B cell (primary cell): ENCODE measurements at places on chromosomes 13 and 19.

DNA sequence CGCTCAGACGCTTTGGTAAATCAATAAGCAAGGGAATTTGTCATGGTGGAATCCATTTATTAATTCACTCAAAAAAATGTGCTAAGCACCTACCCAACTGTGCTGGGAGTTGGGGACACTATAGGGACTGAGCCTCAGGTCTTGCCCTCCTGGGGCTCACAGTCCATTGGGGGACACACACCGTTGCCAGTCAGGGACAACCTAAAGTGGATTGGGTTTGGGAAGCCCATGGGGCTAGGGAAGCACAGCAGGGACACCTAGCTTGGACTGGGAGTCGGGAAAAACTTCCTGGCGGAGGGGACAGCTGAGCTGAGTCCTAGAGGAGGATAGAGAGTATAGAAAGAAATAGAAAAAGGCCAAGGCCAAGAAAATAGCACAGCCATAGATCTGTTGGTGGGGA is 8.5 kb downstream of the FOSB start:
- DNase-seq: no peak
- H3K4me1 ChIP-seq: peaks cover 22% of the 10 kb centered on the region
- peaks cover 28% of the 10 kb centered on the region for H3K27me3 ChIP-seq
- no peaks in the 10 kb centered on the region for H3K36me3 ChIP-seq

DNA sequence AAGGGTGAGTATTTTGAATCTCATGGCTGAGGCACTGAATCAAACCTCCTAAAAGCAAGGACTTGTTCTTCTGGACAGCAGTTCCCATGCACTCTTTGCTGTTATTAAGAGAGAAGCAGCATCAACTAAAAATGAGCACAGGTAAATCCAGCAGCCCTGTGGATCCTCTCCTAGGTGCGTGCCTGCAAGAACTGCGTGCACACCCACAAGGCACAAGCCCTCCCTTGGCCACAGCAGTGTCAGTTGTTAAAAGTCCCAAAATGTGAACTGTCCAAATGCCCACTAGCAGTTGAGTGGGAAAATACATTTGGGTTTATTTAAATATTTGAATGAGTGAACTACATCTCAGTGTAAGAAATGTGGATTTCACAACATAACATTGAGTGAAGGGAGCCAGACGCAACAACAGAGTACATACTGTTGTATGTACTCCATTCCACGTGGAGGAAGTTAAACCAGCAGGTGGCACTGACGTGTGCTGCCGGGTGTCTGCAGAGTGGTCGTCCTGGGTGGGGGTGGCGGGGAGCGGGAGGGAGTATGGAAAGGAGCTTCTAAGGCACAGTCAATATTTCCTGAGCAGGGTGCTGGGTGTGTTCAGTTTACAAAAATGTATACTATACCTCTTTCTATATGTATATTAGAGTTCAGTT is 266.4 kb downstream of the NALCN start:
- no peak for DNase-seq
- no peak overlapping the region for H3K27ac ChIP-seq
- H3K4me3 ChIP-seq: no peak overlapping the region
- H3K4me1 ChIP-seq: peaks cover 4% of the 10 kb centered on the region

- no peak overlapping the region for H3K4me3 ChIP-seq
- peaks cover 6% of the 10 kb centered on the region for H3K36me3 ChIP-seq
- DNase-seq: no peak
- H3K27ac ChIP-seq: peak overlapping the region; percentile 83
Measured at GRCh38 chr13:49532593-49532992, 36.8 kb downstream of the PHF11 start.

- no peaks in the 10 kb centered on the region for H3K36me3 ChIP-seq
- no peaks in the 10 kb centered on the region for H3K27me3 ChIP-seq
- no peak for DNase-seq
- no peak overlapping the region for H3K4me3 ChIP-seq
- no peaks in the 10 kb centered on the region for H3K4me1 ChIP-seq
- no peak overlapping the region for H3K27ac ChIP-seq
Measured at GRCh38 chr13:64130600-64130999, 2715.0 kb upstream of the PCDH20 start.

- no peak overlapping the region for H3K27ac ChIP-seq
- no peaks in the 10 kb centered on the region for H3K27me3 ChIP-seq
- DNase-seq: no peak
- H3K4me1 ChIP-seq: no peaks in the 10 kb centered on the region
- H3K4me3 ChIP-seq: no peak overlapping the region
- no peaks in the 10 kb centered on the region for H3K36me3 ChIP-seq
Measured at GRCh38 chr13:95505986-95506385, 46.5 kb upstream of the CLDN10 start.

- no peak for DNase-seq
- no peak overlapping the region for H3K4me3 ChIP-seq
- peaks cover 43% of the 10 kb centered on the region for H3K27me3 ChIP-seq
- H3K36me3 ChIP-seq: no peaks in the 10 kb centered on the region
- H3K27ac ChIP-seq: no peak overlapping the region
Measured at GRCh38 chr19:18616023-18616422, 3.4 kb downstream of the TMEM59L start.

DNA sequence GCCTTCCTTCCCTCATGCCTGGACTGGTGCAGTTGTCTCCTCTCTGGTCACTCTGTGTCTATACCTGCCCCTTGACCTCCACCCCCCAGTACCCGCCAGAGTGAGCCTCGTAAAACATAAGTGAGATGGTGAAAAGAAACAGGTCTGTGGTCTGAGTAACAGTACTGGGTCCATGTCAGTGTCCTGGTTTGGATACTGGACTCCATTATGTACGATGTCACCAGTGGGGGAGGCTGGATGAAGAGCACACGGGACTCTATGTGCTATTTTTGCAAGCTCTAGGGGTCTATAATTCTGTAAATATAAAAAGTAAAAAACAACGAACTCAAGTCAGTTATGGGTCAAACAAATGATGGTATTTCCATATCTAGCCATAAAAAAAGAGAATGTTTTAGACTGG is 14.4 kb downstream of the MYBPC2 start:
- H3K4me1 ChIP-seq: no peaks in the 10 kb centered on the region
- no peak overlapping the region for H3K4me3 ChIP-seq
- no peak overlapping the region for H3K27ac ChIP-seq
- no peak for DNase-seq
- no peaks in the 10 kb centered on the region for H3K27me3 ChIP-seq

DNA sequence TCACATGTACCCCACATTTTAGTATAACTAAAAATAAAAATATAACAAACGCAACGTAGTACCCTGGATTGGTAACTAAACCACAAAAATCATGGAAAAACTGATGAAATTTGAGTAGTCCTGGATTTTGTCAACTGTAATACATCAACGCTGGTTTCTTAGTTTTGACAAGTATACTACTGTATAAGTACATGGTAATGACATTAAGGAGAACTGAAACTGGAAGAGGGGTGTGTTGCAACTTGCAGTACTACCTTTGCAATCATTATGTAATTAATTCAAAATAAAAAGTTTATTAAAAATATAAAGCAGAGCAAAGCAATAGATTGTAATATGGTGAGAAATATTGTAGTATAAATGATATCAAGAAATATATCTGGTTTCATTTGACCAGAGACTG is 1158.0 kb upstream of the SPRY2 start:
- no peak overlapping the region for H3K4me3 ChIP-seq
- no peaks in the 10 kb centered on the region for H3K36me3 ChIP-seq
- no peaks in the 10 kb centered on the region for H3K4me1 ChIP-seq
- DNase-seq: no peak

DNA sequence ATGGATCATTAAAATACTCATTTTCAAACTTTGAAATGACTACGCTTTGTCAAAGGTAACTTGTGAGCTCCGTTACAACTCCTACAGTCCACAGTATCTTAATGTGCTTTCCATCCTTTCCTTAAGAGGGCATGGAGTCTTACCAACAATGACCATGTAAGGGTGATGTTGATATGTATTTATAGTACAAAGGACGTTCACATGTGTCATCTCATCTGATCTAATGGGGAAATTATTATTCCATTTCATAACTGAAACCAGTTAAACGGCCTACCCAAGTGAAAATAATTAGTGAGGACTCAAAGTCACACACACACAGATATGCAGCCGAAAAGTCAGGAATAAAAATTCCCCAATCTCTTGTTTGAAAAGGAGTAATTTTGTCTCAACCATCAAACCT is 9.6 kb downstream of the USP12 start:
- H3K36me3 ChIP-seq: no peaks in the 10 kb centered on the region
- H3K27ac ChIP-seq: no peak overlapping the region
- no peak overlapping the region for H3K4me3 ChIP-seq
- DNase-seq: no peak
- no peaks in the 10 kb centered on the region for H3K27me3 ChIP-seq
